Erythroblast (primary cell): ENCODE measurements at places on chromosomes 12 and 14.

DNA sequence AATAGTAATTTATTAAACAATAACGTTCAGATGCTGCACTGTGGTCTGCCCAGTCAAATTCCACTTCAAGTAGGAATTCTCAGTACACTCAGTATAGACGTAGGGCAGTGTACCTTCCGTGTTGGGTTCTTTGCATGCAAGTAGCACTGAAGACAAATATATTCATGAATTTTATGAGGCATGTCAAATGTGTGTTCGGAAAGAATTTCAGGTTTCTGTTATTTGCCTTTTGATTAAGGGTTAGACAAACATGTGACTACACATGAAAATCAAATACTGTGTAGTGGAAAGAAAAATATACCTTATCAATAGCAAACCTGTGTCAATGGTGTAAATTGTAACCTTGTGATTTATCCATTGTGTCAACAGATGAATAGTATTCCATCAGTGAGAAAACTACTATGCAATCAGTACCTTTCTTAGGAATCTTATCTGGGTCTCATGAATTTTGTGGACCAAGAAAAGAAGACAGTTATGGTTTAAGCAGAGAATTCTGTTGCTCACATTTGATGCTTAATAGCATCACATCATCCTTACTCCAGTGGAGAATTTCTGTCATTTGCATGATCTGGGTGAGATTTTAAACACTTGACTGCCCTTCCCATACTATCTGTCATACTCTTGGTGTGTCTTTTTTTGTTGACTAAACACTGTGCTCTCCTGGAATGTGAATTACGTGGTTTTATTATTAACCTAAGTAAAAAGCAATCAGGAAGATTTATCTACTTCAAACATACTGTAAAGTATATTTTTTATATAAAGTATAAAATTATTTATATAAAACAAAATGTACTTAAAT lies 13.3 kb downstream of the TMEM260 start:
- no peak for DNase-seq

DNA sequence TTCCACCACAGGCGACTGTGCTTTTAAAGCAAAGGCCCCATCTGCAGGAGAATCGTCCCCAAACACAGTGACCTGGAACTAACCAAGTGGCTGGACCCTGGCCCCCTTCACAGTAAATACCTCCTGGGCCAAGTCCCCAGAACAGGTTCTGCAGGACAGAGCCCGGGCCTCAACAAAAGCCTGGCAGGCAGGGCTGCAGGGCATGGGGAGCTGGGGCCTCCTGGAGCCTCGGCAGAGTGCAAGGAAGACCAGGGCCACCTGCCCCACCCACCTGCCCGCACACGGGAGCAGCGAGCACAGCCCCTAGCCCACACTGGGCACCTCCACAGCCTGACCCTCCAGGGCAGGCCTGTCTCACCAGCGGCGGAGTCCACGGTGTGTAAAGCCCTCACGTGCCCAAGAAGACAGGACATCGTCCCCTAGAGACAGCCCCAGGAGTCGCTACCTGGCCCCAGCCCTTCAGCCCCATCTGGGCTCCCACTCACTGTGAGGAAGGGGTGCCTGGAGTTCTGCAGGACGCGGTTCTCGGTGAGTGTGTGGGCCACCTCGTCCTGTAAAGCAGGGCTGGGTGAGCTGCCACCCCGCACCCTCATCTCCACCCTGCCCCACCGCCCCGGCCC lies 21.0 kb downstream of the AKT1 start:
- DNase-seq, result no peak

GRCh38 chr14:45249856-45250575 lies 3.0 kb downstream of the MIS18BP1 start:
- DNase-seq, result peak; percentile 68

DNA sequence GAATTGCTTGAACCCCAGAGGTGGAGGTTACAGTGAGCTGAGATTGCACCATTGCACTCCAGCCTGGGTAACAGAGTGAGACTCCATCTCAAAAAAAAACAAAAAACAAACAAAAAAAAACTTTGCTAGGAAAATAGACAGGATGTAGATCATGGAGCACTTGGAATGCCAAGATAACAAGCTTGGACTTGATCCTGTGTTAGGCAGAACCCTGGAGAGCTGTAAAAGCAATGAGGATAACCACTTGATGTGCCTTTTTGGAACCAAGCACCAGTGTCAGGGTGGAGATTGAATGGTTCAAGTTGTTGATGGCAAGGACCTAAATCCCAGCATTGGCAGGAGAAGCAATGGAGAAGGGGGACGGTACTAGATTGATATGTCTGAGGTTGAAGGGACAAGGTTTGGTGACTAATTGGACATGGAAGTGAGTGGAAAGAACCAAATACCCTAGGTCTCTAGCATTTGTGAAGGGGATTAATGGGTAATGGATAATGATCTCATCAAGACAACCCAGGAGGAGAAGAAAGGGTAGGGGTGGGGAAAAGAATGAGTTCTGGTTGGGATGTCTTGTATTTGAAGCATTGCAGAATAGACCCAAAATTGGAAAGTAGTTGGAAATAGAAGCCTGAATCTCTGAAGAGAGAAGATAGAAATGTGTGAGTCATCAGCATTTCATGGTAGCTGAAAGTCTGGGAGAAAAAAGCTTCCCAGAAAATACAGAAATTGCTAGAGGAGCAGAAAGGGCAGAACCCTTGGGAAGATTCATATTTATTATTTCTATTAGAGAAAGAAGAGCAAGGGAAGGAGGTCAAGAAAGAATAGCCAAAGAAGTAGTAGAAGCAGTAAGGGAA lies 176.7 kb downstream of the NUAK1 start:
- DNase-seq, result no peak

GRCh38 chr12:128803788-128804187 lies 20.0 kb downstream of the SLC15A4 start:
- no peak for DNase-seq

GRCh38 chr12:66624806-66625205 lies 54.1 kb downstream of the GRIP1 start:
- no peak for DNase-seq

- peak; percentile 47 for DNase-seq
These were observed 784 bp downstream of the RPL6 start for GRCh38 chr12:112408621-112409020.
